ENCODE measurements at places on chromosomes 7 and 10. TPM values are rescaled to one million over a fixed set of nuclear protein-coding genes. Genes with fewer than 3 reads are reported as not detected.
A peak's percentile ranks its signal among the peaks of the same experiment; 100 is the strongest.

CYP3A7 gene
- not detected for total RNA-seq

- no peak for DNase-seq
These were observed 67.3 kb upstream of the DNAJB6 start for GRCh38 chr7:157269341-157270059.

NFE2L3 gene
- total RNA-seq, result 67.8 TPM

DNA sequence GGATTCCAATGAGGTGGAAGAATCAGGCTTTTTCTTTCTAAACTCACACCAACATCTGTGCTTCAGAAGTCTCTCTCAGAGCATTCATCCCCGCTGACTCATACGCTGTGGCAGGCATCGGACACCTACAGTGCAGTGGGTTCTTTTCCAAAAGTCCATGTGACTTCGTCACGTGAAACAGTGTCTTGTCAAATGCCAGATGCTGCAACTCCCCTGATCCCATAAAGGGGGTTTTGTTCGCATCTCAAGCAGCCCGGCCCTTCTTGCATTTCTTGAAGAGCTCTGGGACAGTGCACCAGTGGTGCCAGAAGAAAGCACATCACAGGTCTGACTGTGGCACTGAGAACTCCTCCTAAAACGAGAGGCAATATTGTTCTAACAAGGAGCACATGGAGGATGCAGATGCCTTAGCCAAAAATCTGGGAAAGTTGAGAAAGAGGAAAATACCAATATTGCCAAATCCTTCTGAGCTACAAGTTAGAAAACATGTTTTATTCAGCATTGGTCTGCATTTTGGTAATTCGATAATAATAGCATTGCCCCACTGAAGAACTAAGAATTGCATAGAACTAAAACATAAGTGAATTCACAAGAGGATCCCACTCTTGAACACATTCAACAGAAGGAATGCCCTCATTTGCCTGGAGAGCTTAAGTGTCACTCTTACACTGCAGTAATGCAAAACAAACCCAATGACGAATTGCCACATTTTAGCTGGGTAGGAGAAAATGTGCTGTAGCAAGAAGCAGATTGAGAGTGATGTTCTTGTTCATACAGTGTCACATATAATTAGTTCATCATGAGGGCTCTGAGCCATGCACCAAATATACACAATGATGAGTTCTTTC, 204.4 kb downstream of the CXCL12 start:
- peak; percentile 44 for DNase-seq

DNA sequence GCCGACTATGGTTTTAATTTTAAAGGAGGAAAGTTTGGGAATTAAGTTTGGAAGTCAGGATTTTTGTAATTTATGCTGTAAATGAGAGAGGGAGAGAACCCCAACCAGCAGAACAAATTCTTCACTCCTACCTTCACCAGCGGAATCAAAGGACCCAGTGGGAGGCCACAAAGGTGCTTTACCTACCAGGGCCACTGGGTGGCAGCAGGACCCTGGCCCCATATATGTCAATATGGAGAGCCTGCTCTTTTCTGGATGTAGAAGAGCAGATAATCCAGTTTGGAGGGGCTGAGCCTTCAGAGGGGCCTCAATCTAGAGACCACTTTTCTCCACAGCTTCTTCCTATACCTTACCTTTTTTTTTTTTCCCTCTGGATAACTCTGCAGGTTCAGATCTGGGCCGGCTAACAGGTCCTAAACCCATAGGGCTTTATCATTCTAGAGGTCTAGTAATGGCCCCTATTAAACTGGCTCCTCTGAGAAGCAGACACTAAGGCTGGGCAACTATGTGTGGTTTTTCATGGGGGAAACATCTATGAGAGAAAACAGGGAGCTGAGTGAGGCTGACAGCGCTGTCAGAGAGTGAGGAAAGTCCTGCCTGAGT, 8.5 kb upstream of the SCD start:
- peak; percentile 95 for DNase-seq

DNA sequence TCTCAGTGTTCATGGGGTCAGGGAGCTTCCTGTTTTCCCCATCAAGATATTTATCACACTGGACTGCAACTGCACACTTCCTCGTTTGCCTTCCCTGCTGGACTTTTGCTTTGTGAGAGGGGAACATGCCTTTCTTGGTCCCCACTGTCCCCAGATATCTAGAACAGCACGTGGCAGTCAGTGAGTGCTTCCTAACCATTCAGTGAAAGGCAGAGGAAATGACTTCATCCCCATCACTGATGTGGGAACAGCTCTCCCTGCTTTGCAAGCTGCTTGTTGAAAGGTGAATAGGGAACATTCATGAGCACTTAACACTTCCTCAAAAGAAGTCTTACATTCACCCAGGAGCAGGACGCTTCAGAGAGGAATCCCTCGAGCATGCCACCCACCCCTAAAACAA, 135.4 kb downstream of the MYOF start:
- DNase-seq, result no peak

AGMO gene
- total RNA-seq, result not detected

CYP2C8 gene
- not detected for total RNA-seq

LEP gene
- not detected for total RNA-seq

- DNase-seq, result no peak
These were observed 20.3 kb downstream of the UROS start for GRCh38 chr10:125802739-125803138.

- no peak for DNase-seq
These were observed 9.3 kb upstream of the SLC25A13 start for GRCh38 chr7:96331233-96331632.

MLXIPL gene
- not detected for total RNA-seq

NKX2-3 gene
- not detected for total RNA-seq

Data from activated CD4-positive, alpha-beta T cell treated with anti-CD3 and anti-CD28 coated beads, Interleukin-2, amount 10 ng/mL, durations not matched to agents 24 days and 14 days (primary cell).